ENCODE measurements at places on chromosomes 11 and 22.

- DNase-seq = no peak
These were observed 41.9 kb downstream of the KCNJ1 start for GRCh38 chr11:128825050-128825784.

DNA sequence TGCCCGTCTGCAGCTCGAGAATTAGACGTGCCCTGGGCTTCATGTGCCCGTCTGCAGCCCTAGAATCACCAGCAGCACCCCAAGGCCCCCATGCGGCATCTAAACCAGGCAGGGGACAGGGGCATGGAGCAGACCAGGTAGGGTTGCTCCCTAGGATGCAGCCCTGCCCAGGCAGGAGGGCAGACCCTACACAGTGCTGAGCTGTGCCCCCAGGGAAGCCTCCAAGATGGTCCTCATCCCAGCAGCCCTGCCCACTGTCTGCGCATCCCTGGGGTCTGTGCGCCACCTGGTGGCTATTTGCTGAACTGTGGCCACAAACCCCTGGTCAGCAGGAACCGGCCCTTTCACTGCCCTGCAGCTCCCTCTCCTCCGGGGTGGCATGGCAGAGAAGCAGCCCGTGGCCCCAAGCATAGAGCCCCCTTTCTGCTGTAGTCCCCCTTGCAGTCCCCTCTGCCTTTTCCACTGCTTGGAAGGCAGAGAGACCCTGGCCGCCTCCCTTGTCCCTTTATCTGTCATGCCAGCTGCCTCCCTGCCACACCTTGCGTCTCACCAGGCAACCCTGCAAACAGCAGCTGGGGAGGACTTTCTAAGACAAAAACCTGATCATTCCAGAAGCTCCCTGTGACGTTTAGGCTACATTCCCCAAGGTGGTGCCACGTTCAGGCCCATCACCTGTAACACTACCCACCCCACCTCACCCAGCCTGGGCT, 86.6 kb downstream of the KCNQ1 start:
- DNase-seq = peak; percentile 64

DNA sequence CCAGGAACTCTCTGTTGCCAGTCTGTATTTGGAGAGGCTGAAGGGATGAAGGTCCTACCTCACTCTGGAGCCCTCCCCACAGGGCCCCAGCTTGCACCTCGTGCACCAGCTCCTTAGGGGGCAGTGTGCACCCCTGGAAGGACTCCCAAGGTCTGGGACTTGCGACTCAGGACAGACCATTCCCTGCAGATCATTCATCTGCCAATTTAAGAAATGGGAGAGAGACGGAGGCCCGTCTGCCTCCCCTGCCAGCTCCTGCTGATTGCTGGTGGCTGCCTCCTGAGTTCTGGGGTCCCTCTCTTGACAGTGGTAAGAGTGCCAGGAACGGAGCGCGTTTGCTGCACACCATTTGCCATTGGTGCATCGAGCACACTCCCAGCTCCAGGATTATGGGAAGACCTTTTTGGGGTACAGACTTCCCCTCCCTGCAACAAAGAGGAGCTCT, 27.4 kb upstream of the MALAT1 start:
- peak; percentile 40 for DNase-seq

- no peak for DNase-seq
These were observed 28.1 kb downstream of the ARAP1 start for GRCh38 chr11:72724021-72724551.

DNA sequence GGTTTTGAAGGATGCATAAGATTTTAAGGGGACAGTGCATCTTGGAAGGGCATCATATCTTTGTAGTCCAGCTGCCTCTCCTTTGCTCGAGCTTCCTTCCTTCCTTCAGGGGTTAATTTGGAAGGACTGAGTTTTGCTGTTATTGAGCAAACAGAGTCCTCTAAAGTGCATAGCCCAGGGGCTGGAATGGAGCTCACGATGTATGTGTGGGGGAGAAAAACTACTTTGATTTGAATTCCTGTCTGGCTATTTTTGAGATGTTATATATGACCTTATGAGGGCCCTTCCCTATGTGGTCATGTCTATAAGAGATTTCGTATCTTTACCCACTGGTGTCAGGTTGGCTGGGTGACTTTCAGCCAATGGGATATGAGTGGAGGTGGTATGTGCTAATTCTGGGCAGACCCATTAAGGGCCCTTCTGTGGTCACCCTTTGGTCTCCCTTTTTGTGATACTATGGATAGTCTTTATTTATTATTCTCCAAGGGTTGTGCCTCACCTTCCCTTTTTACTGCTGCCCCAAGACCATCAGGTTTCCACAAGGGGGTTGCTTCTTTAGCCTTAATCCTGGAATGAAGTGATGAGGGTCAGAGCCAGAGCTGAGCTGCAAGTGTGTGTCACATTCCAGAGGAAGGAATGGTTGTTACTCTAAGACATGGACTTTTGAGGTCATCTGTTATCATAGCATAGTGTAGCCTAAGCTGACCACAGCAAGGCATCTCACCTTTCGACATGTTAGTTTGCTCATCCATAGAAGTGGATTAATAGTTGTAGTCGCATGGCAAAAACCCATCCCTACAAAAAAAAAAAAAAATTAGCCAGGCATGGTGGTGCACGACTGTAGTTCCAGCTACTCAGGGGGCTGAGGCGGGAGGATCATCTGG, 54.6 kb downstream of the LRRC74B start:
- no peak for DNase-seq

DNA sequence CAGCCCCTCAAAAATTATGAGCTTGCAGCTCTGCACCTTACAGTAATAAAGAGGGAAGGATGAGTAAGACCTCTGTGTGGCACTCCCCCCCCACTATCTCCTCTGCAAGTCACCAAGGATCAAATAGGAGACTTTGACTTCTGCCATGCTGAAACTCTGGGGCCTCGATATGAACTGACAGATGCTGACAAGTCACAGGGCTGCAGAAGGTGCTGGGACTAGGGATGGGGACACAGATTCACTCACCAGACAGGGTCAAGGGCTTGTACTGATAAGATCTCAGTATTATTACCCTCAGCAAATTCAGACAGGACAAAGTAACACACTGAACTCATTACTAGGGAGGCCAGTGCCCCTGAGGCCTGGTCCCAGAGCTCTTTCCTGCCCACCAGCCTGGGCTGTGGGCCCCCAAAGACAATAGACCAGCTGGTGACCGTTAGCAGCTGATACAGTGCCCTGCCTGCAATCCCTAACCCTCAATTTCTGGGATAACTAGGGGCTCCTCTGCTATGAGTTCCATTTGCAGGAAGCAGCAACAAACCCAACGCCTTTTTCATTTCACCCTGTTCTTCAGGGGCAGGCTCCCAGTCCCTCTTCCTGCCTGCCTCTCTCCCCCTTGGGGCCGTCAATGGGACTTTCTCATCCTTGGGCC, 20.1 kb downstream of the TMPRSS13 start:
- DNase-seq = no peak

DNA sequence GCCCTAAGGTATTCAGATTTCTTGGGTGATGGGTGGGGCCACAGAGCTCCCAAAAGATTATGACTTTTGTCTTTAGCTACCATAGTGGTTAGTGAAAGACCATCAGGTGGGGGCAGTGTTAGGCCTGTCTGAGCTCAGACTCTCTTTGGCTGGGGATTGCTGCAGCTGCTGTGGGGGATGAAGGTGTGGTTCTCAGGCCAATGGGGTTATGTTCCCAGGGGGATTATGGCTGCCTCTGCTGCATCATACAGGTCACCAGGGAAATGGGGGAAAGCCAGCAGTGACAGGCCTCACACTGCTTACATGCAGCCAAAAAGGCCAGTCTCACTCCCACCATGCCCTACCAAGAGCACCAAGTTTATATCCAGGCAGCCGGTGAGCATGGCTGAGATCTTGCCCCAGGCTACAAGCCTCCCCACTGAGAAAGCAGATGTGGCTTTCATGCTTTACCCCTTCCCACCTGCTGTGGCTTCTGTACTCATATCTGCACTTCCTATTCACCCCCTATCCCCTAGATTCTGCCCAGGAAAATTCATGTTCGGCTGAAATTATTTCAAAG, 24.8 kb downstream of the CNTF start:
- DNase-seq = no peak
